Stimulated activated CD8-positive, alpha-beta memory T cell treated with anti-CD3 and anti-CD28 coated beads, Interleukin-4, amount 100 ng/mL, for 1 hour (primary cell): ENCODE measurements at places on chromosomes 3 and 15.

DNA sequence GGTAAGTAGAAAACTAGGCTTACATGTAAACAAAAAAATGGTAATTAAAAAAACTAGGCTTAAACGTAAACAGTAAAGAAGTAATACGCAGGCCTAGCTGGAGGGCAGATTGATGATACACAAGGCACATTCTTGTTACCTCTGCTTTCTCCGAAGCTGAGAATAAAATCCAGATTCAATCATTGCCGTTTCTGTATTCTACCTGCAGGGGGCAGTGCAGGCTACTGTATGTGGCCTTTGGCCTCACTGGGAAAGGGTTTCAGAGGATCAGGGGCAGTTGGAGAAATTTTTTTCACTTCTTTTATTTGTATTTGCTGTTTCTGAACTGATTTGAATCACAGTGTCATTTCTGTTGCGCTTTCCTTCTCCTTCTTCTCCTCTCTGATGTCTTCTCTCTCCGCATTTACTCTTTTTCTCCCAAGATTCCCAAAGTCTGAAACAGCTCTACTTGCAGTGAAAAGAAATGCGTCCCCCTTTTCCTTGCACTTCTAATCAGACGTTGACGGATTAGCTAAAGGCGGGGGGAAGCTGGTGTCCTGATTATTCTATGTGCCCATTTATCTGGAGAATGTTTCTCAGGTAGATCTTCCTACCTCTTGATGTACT lies 67.1 kb upstream of the MCTP2 start:
- peak; percentile 10 for DNase-seq

DNA sequence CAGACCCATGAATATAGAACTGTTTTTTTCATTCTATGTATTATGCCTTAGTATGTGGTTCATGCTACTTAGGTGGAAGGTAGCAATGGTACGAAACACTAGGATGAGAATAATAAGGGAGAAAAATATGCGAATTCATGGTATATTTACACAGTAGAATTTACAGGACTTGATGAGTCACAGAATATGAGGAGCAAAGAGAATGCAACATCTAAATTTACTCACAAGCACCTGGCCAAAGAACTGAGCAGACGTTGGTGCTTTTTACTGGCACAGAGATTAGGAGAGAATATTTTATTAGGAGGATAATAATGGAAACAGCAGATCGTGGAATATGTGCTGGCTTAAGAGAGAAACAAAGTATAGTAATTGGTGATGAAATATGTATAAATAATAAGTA lies 785.4 kb upstream of the ROBO1 start:
- no peak for DNase-seq

DNA sequence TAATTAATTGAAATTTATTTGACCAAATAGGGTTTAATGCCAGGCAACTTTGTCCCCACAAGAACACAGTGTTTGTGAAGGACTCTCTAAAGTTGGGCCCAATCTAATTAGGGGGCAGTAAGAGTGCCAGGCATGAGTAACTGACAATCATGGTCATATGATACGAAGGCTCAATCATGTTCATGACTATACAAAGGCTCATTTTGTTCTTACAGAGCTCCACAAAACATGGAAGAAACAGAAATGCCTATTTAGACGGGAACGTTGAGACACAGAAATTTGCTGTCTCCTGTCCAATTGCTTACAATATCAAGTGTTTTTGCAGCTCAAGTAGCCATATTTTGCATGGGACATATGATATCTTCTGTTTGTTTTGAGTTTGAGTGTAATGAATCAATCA lies 391.1 kb downstream of the SI start:
- DNase-seq = no peak

DNA sequence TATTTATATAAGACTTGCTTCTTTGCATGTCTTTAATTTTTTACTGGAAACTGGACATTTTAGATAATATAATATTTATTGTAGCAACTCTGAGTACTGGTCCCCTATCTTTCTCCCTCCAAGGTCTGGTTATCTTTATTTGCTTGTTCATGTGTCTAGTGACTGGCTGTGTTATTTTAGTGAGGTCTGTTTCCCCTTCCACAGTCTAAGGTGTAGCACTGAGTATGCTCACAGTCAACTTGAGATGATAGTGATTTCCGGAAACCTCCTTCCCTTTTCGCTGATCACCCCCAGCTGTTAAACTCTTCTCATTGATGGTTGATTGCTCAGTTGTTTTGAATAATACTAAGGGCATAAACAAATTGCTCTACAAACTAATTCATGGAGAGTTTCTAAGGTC lies 37.0 kb downstream of the PCNP start:
- no peak for DNase-seq

DNA sequence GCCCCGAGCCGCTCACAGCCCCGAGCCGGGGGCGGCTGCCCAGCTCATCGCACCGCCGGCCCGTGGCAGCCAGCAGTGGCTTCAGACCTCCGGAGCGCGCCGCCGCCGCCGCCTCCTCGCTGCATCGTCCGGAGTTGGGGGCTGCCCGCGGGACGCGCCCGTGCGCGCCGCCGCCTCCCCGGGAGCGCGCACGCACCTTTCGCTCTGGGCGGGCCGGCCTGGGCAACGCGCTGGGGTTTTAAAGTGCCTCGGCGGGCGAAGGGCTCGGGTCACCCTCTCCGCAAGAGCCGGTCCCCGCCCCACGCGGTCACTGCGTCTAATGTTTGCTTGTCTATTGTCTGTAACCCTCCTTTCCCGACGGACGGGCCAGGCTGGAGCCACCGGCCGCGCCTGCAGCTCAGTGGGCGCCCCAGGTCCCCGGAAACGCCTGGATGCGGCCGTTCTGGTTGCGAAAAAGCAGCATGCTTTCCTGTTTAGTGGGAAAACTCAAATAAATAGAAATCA lies at the start of gene RYK:
Gene RYK, minus strand, starts transcription at position 143 of the 504 bp plus-strand sequence. CDS start 205 bp downstream, outside the sequence.
- DNase-seq = peak; percentile 55

DNA sequence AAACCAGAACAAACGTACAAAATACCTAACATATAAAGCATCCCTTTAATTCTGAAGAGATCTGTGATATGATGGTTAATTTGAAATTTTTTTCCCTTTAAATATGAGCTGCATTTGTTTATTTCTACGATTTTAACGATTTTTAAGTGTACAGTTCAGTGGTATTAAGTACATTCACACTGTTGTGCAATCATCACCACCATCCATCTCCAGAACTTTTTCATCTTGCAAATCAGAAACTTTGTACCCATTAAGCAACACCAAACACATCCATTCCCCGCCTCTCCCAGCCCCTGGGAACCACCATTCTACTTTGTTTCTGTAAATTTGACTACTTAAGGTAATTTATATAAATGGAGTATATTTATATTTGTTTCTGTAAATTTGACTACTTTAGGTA lies 51.5 kb downstream of the MAP4 start:
- no peak for DNase-seq

GRCh38 chr3:58532794-58533220 lies 4.2 kb downstream of the ACOX2 start:
- peak; percentile 45 for DNase-seq

- no peak for DNase-seq
Measured at GRCh38 chr3:47565734-47566550, 12.7 kb downstream of the CSPG5 start.

GRCh38 chr15:90103701-90104329 lies 1.5 kb upstream of the IDH2 start:
- DNase-seq = no peak
